ENCODE measurements at places on chromosomes 5 and 9. TPM values are rescaled to one million over a fixed set of nuclear protein-coding genes. Genes with fewer than 3 reads are reported as not detected.

DNA sequence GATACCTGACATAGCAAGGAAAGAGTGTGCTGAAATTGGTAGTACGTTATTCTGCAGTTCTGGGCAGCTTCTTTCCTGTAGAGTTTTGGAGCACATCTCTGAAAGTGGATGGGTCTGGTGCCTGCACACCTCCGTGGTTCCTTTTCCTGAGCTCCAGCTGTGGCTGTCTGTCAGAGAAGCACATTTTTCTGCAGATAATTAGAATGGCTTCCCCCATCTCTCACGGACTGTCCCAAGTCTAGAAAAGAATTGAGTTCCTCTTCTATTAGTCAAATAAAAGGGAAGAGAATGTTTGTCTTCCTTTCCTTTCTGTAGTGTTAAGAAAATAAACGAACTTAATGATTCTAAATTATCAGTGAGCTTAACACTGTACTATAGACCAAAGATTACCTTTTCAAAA is 55.7 kb downstream of the VCAN start:
- no peaks in the 10 kb centered on the region for H3K4me1 ChIP-seq
- no peak overlapping the region for H3K4me3 ChIP-seq
- DNase-seq = no peak
- H3K27me3 ChIP-seq = no peaks in the 10 kb centered on the region

- no peak overlapping the region for H3K27ac ChIP-seq
- no peaks in the 10 kb centered on the region for H3K36me3 ChIP-seq
- no peak for DNase-seq
- peaks cover 23% of the 10 kb centered on the region for H3K4me1 ChIP-seq
- no peak overlapping the region for H3K4me3 ChIP-seq
- peaks cover 32% of the 10 kb centered on the region for H3K27me3 ChIP-seq
These were observed 4.4 kb upstream of the EBF1 start for GRCh38 chr5:159104051-159104651.

GRCh38 chr9:72960446-72960845 is 7.6 kb upstream of the ALDH1A1 start:
- no peak for DNase-seq
- H3K4me1 ChIP-seq = no peaks in the 10 kb centered on the region
- no peak overlapping the region for H3K4me3 ChIP-seq
- H3K27ac ChIP-seq = no peak overlapping the region
- H3K27me3 ChIP-seq = no peaks in the 10 kb centered on the region

GRCh38 chr5:10410662-10411061 is 31.0 kb upstream of the ROPN1L start:
- H3K27me3 ChIP-seq = no peaks in the 10 kb centered on the region
- H3K4me1 ChIP-seq = no peaks in the 10 kb centered on the region

DNA sequence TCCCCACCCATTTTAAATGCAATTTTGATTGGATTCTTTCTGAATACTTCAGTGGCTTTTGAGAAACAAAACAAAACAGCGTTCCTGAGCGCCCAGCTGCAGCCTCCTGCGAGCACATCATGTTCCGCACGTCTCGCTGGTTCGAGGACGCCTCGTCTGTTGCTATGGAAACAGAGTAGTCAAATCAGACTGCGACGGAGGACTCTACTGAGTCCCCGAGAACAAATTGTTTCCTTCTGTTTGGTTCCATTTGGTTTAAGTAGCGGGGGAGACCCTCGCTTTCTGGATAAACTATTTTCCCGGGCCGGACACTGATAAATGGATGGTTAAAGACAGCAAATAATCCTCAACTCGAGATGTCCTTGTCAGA is 69.0 kb downstream of the SLC28A3 start:
- H3K27me3 ChIP-seq = peaks cover 2% of the 10 kb centered on the region
- H3K4me3 ChIP-seq = no peak overlapping the region
- no peaks in the 10 kb centered on the region for H3K4me1 ChIP-seq
- no peaks in the 10 kb centered on the region for H3K36me3 ChIP-seq
- DNase-seq = no peak

DNA sequence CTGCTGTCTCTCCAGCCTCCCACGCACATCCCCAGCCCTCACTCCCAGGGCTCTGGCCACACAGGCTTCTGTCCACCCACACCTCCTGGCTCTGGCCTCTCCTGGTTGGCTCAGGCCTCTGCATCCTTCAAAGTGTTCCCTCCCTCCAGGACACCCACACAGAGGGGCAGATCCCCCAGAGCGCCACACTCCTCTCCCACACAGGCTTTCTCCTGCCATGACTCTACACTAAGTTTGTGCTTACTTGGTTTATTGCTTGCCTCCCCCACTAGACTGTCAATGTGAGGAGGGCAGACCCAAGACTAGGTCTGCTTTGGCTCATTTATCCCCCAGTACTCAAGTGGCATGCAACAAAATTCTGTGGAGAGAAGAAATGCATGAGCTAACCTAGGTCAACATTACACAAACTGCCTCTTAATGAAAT is 67.0 kb upstream of the SPOCK1 start:
- no peak overlapping the region for H3K27ac ChIP-seq
- no peak for DNase-seq
- H3K4me1 ChIP-seq = peaks cover 13% of the 10 kb centered on the region
- H3K36me3 ChIP-seq = no peaks in the 10 kb centered on the region
- no peaks in the 10 kb centered on the region for H3K27me3 ChIP-seq
- H3K4me3 ChIP-seq = no peak overlapping the region

DNA sequence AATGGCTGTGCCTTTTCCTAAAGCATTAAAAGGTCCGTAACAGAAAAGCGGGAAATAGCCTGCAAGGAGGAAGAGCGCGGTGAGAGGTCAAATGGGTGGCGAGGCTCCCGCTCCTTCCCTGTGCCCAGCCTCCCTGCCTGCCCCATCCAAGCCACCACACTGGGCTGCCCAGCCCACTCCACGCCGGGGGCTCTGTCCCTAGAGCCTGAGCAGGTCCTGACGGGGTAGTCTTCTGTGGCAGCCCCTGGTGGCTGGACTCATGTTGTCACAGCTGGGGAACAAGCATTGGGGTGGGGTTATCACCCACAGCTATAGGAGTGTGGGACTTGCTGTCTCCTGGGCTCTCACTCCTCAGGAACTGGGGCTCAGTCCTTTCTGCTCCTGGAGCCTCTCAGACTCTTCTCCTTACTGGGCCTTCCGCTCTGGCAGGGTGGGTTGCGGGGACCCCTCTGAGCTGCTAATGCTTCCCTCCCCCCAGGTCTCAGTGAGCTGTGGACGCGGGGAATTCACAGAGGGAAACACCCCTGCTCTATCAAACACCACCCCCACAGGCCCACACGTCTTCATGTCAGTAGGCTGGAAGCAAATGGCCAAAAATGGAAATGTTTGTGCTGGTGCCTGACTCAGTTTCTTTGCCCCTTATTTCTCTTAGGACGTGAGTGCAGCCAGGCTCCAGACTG is 152.4 kb upstream of the PHYKPL start:
- H3K27me3 ChIP-seq = no peaks in the 10 kb centered on the region
- no peak for DNase-seq
- H3K4me3 ChIP-seq = no peak overlapping the region
- H3K36me3 ChIP-seq = no peaks in the 10 kb centered on the region
- H3K4me1 ChIP-seq = no peaks in the 10 kb centered on the region

The CBY3 gene
- not detected for total RNA-seq

The EDIL3 gene
- not detected for total RNA-seq

- no peak overlapping the region for H3K4me3 ChIP-seq
- no peaks in the 10 kb centered on the region for H3K27me3 ChIP-seq
- H3K36me3 ChIP-seq = no peaks in the 10 kb centered on the region
- DNase-seq = peak; percentile 71
- peaks cover 13% of the 10 kb centered on the region for H3K4me1 ChIP-seq
- no peak overlapping the region for H3K27ac ChIP-seq
These were observed 407.2 kb downstream of the EFNA5 start for GRCh38 chr5:107263387-107264018.

DNA sequence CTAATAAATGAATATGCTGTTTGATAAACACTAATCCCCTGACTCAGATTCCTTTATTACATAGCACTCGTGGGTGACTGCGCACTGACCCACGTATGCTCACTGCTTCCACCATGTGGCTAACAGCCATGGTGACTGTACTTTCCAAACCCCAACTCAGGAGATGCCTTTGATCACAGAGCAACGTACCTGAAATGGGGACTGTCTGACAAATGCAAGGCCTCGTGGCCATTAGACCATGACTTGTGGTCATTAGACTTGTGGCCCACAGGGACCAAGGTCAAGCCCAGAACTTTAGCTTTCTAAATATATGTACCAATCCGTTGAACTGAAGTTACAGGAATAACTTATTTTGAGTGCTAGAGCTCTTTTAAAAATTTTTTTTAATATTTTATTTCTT is 46.6 kb downstream of the CYFIP2 start:
- H3K4me1 ChIP-seq = peaks cover 29% of the 10 kb centered on the region
- peak; percentile 50 for DNase-seq
- H3K27me3 ChIP-seq = no peaks in the 10 kb centered on the region
- peaks cover 88% of the 10 kb centered on the region for H3K36me3 ChIP-seq
- no peak overlapping the region for H3K4me3 ChIP-seq

GRCh38 chr5:73426034-73426433 is 22.5 kb downstream of the FOXD1 start:
- H3K36me3 ChIP-seq = no peaks in the 10 kb centered on the region
- no peak overlapping the region for H3K4me3 ChIP-seq
- H3K4me1 ChIP-seq = no peaks in the 10 kb centered on the region
- peaks cover 17% of the 10 kb centered on the region for H3K27me3 ChIP-seq
- H3K27ac ChIP-seq = no peak overlapping the region
- no peak for DNase-seq

GRCh38 chr5:140595538-140596300 is 31.1 kb downstream of the SLC35A4 start:
- H3K4me1 ChIP-seq = peaks cover 7% of the 10 kb centered on the region
- no peaks in the 10 kb centered on the region for H3K27me3 ChIP-seq
- no peaks in the 10 kb centered on the region for H3K36me3 ChIP-seq
- H3K27ac ChIP-seq = peak overlapping the region; percentile 2
- no peak for DNase-seq

The ST8SIA4 gene
- 63.1 TPM for total RNA-seq

- H3K4me1 ChIP-seq = peaks cover 76% of the 10 kb centered on the region
- no peaks in the 10 kb centered on the region for H3K27me3 ChIP-seq
- H3K4me3 ChIP-seq = no peak overlapping the region
- DNase-seq = peak; percentile 56
These were observed 4.0 kb upstream of the CLIC3 start for GRCh38 chr9:137000177-137000930.

The OTP gene
- not detected for total RNA-seq

- no peak overlapping the region for H3K4me3 ChIP-seq
- no peak overlapping the region for H3K27ac ChIP-seq
- peaks cover 20% of the 10 kb centered on the region for H3K4me1 ChIP-seq
- peaks cover 2% of the 10 kb centered on the region for H3K36me3 ChIP-seq
These were observed 110.2 kb upstream of the LMX1B start for GRCh38 chr9:126503333-126504085.

GRCh38 chr9:8365466-8366160 is 566.0 kb upstream of the DMAC1 start:
- H3K27ac ChIP-seq = no peak overlapping the region
- DNase-seq = no peak
- H3K4me1 ChIP-seq = peaks cover 6% of the 10 kb centered on the region
- no peaks in the 10 kb centered on the region for H3K36me3 ChIP-seq

The PSMB7 gene
- total RNA-seq = 75.8 TPM

- H3K27me3 ChIP-seq = no peaks in the 10 kb centered on the region
- H3K27ac ChIP-seq = no peak overlapping the region
- DNase-seq = no peak
These were observed 36.5 kb upstream of the RAD23B start for GRCh38 chr9:107246259-107247254.

- DNase-seq = no peak
- no peak overlapping the region for H3K27ac ChIP-seq
- H3K27me3 ChIP-seq = peaks cover 4% of the 10 kb centered on the region
- no peaks in the 10 kb centered on the region for H3K36me3 ChIP-seq
- no peak overlapping the region for H3K4me3 ChIP-seq
These were observed 53.6 kb upstream of the SIMC1 start for GRCh38 chr5:176184608-176185132.

The IL3 gene
- total RNA-seq = not detected

GRCh38 chr9:109969011-109969410 is 189.0 kb downstream of the PALM2AKAP2 start:
- no peaks in the 10 kb centered on the region for H3K36me3 ChIP-seq
- H3K27ac ChIP-seq = peak overlapping the region; percentile 56
- no peak overlapping the region for H3K4me3 ChIP-seq

DNA sequence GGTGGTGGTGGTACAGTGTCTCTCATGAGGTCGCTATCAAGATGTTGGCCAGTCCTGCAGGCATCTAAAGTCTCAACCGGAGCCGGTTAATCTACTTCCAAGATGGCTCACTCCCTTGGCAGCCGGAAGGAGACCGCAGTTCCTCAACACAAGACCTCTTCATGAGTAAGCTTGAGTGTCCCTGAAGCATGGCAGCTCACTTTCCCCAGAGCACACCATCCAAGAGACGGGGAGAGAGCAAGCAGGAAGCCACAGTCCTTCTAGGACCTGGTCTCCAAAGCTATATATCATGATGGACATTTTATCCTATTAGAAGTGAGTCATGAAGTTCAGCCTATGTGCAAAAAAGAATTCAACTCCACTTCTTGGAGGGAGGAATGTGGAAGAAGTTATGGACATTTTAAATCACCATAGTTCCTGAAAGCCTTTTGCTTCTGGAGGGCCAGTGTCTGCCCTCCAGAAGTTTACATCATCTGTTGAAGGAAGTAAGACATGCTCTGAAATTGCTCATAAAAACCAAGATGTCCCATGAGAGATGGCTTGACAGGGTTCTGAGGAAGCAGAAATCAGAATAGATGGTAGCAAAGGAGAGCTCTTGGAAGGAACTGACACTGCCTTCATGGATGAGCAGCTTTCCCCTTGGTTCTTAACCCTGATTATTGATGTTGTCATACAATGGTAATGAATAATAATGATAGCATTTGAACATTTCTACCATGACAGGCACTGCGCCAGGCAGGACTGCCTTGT is 21.3 kb downstream of the GALNT10 start:
- peaks cover 5% of the 10 kb centered on the region for H3K36me3 ChIP-seq
- no peaks in the 10 kb centered on the region for H3K27me3 ChIP-seq
- H3K27ac ChIP-seq = no peak overlapping the region

GRCh38 chr5:103255691-103256090 is 2.9 kb upstream of the MACIR start:
- peaks cover 8% of the 10 kb centered on the region for H3K27me3 ChIP-seq
- DNase-seq = no peak
- H3K27ac ChIP-seq = no peak overlapping the region
- H3K4me3 ChIP-seq = no peak overlapping the region
- peaks cover 5% of the 10 kb centered on the region for H3K4me1 ChIP-seq

DNA sequence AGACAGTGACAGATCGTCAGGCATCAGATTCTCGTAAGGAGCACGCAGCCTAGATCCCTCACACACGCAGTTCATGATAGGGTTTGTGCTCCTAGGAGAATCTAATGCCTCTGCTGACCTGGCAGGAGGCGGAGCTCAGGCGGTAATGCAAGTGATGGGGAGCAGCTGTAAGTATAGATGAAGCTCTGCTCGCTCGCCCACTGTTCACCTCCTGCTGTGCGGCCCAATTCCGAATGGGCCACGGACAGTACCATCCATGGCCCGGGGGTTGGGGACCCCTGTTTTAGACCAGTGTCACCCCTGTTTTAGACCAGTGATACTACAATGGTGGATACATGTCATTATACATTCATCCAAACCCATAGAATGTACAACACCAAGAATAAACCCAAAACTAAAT is 4.0 kb upstream of the ARSB start:
- no peak overlapping the region for H3K27ac ChIP-seq
- H3K4me1 ChIP-seq = peaks cover 6% of the 10 kb centered on the region
- H3K36me3 ChIP-seq = no peaks in the 10 kb centered on the region
- no peak for DNase-seq
- H3K4me3 ChIP-seq = no peak overlapping the region

The IER5L gene
- 2.8 TPM for total RNA-seq

- H3K36me3 ChIP-seq = no peaks in the 10 kb centered on the region
These were observed 59.5 kb upstream of the UBAC1 start for GRCh38 chr9:136020671-136021070.

- no peak overlapping the region for H3K27ac ChIP-seq
- no peak for DNase-seq
- H3K27me3 ChIP-seq = no peaks in the 10 kb centered on the region
- H3K4me1 ChIP-seq = no peaks in the 10 kb centered on the region
- H3K4me3 ChIP-seq = no peak overlapping the region
- peaks cover 20% of the 10 kb centered on the region for H3K36me3 ChIP-seq
These were observed 30.4 kb downstream of the RNF145 start for GRCh38 chr5:159178978-159179377.

The TMEM171 gene
- total RNA-seq = 0.42 TPM
